ENCODE measurements at places on chromosomes 5 and 9.
A peak's percentile ranks its signal among the peaks of the same experiment; 100 is the strongest.

- DNase-seq: no peak
Observed at GRCh38 chr5:77086368-77086688, 757 bp downstream of the ZBED3 start.

- DNase-seq: peak; percentile 34
Observed at GRCh38 chr5:153964880-153965645, 73.6 kb downstream of the FAM114A2 start.

- no peak for DNase-seq
Observed at GRCh38 chr5:14168144-14168792, 25.1 kb downstream of the TRIO start.

GRCh38 chr5:76303921-76304320 is 99.2 kb upstream of the IQGAP2 start:
- no peak for DNase-seq

DNA sequence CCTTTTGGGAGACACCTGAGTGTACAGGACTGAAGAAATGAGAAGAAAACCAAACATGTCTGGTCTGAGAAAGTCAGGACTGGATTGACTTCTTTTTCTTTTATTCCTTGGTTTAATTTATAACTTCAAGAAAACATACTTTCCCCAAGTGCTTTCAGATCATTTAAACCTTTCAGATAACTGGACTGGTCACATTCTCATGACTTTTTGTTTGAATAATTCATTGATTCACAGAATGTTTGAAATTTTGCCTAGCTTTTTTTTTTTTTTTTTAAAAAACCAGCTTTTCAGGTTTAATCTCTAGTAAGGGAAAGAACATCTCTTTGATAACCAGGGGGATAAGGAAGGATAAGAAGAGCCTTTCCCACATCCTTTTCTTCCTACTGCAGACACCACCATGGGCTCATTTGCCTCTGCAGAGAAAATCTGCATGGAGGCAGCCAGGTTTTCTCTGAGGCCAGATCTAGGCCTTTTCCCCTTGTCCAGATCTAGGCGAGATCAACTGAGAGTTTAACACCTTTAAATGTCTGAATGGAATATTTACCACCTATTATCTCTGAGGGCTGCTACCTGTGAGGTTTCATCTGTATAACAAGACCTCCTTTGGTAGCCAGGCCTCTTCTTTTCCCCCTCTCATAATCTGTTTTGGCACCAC is 45.0 kb upstream of the SLC28A3 start:
- no peak for DNase-seq

- no peak for DNase-seq
Observed at GRCh38 chr5:167061695-167062094, 1229.8 kb upstream of the WWC1 start.

All from foreskin melanocyte (primary cell).